ENCODE measurements at places on chromosomes 7 and 10.

DNA sequence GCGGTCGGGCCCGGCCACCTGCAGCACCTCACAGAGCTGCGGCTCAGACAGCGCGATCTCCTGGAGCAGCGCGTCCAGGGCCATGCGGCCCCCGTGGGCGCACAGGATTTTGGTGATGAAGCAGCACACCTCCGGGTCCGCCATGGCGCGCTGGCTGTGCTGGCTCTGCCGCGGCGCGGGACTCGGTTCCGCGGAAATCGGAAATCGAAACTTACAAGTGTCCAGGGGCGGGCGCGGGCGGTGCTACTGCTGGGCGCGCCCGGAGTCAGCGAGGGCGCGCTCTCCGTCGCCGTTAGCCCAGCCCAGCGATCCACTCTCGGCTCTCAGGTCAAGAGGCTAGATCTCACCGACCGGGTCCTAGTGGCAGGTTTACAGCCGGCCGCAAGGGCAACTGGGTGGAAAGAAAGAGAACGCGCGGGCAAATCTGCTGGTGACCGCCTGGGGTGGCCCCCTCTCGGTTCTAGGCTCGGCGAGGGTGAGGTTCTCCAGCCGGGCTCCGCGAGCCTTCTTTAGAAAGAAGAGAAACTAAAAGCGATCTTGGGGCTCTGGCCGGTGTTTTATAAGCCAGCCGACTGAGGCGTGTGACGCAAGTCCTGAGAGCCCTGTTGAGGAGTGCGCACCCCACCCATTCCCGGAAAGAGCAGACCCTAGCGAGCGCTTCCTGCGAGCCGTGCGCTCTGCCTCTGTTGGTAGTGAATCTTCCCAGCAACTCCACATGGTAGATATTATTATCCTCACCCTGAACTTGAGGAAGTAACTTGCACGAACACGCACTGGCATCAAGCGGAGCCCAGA lies at the start of gene ZC3HAV1:
TSS of gene ZC3HAV1 (minus strand) at position 533 of the 795 bp plus-strand sequence. CDS start at position 144, 389 bp downstream.
- peak; percentile 57 for DNase-seq

- DNase-seq, result no peak
Observed at GRCh38 chr7:816751-817671, 15.3 kb upstream of the SUN1 start.

DNA sequence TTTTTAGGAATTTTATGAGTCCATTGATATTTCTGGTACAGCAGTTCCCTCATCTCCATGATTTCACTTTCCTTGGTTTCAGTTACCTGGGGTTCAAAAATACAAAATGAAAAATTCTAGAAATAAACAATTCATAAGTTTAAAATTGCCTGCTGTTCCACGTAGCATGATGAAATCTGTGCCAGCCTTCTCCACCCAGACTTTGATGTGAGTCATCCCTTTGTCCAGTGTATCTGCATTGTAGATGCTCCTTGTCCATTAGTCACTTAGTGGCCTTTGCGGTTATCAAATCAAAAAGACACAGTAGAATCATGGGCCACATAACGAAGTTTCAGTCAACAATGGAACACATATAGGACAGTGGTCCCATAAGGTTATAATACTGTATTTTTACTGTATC lies 286.9 kb downstream of the PTEN start:
- DNase-seq, result no peak

DNA sequence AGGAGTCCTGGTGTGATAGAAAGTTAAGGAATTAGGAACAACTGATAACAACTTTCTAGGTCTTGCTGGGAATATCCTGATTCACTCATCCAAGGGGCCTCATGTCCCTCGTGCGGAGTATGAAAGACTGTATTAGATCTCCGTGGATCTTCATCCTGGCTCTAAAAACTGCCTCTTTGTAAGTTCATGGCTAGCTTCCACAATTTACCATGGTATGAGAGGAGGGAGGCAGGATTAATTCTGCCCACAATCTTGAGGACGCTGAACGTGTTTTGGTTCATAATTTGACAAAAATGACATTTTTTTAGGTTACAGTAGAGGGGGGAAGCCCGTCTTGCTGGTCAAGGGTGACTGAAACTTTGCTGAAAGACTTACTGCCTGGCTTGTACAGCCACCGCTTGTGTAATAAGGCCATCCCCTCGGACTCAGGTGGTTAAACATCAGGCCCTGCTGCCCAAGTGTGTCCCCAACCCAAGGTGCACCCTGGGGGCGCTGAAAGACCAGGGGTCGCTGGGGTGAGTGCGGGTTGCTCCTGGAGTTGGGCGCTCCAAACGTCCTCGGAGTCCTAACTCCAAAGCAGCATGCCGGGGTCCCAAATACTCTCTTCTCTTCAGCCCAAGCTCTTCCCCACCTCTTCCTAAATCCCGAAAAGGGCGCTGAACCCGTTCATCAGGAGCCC lies 733 bp downstream of the HIBADH start:
- DNase-seq, result no peak

DNA sequence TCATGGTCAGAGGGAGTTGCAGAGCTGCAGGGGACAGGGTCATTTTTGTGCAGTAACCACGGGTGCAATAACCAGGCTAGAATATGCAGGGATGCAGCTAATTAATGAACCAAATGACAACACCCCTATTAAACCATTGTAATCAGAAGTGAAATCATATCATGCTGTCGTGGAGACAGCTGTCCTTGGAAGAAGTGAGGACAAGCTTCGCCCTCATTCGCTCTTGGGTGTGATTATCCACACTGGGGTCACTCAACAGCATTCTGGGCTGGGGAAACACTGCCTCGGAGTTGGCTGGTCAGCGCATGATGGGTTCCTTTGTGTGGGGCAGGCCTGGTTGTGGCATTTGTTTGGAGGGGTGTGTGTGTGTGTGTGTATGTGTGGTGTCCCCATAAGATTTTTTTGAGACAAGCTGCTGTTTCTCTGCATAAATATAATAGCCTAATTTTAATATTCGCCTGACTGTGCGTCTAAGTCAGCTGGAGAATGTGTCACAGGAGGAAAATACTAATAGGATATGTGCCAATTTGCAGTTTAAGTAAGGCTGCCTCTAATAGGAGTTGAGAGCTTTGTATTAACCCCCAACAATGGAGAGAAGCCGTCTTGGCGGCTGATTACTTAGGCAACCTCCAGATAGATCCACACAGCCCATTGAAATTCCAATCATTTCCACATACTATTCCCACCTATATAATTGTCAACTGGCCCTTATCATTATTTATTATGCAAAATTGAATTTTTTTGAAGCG lies 149.4 kb downstream of the DNAJB6 start:
- DNase-seq, result no peak

- no peak for DNase-seq
Observed at GRCh38 chr10:79942261-79943185, 6.4 kb downstream of the SFTPD start.

- no peak for DNase-seq
Observed at GRCh38 chr10:61390851-61391250, 62.3 kb downstream of the TMEM26 start.

GRCh38 chr7:113083132-113083815 lies 3.4 kb downstream of the GPR85 start:
- DNase-seq, result no peak

DNA sequence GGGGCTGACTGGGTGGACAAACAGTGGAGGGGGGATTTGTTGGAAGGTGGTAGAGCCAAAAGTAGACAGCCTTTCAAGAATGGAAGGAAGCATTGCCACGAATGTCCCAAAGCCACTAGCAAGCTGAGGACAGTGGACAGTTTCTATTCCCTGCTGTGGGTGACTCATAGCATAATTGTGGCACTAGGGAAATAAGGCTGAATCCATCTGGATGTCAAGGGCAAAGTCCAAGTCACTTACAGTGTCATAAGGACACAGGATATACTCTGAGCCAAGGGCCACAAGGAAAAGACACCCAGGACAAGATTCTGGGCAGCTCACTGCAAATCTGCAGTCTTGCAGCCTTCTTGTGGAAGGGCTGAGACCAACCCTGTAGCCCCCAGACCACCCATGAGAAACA lies 79.7 kb downstream of the FRMPD2 start:
- no peak for DNase-seq

DNA sequence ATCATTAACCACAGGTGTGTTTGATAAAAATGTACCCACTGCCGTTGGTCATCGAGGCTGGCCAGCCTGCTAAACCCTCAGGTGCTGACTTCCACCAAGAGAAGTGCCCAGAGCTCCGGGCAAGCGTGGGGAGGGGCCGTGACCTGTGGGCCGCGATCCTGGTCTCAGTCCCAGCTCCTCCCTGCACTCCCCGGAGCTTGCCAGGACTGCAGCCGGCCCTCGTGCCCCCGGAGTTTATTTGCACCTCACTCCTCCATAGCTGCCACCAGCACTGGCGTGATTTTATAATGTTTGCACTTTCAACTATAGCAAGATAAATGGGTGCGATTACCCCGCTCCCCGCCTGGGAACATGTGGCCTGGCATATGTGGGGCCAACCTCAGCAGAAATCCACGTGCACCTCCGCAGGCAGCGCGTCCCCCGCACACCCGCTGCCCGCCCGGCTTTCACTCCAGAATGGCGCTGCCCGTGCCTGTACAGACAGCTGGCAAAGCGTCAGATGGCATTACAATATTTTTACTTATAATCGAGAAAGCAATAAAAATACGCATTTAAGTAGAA lies 30.8 kb downstream of the UNCX start:
- no peak for DNase-seq

DNA sequence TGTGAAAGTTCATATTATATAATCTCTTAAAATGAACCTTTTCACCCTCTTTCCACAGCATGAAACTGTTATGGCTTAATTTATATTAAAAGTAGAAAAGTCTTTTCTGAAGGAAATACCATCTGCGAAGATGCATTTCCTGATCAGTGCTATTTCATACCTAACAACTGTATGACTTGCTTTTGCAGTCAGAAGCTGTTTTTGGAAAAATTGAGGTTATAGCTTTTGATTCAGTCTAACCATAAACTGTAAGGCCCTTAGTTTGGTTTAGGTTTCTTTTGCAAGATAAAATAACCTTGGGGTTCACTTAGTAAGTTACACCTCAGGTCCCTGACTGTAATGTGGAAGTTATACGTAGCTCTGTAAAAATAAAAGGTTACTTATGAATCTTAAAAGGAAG lies 22.7 kb upstream of the PARP12 start:
- DNase-seq, result no peak

- no peak for DNase-seq
Observed at GRCh38 chr10:117743509-117743908, 201.0 kb downstream of the EMX2 start.

DNA sequence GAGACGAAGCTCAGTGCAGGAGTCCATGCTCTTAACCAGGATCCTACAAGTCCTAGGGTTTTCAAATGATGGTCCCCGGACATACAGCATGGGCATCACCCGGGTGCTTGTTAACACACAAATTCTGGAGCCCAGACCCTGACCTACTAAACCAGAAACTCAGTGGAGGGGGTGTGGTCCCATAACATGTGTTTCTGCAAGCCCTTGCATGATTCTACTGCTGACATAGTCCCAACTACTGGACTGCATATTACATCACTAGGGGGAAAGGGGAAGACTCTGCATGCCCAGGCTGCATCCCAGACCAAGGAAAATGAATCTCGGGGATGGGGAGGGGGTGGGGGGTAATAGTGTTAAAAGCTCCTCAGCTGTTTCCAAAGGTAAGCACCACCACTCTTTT lies 40.3 kb downstream of the GRB10 start:
- DNase-seq, result no peak

GRCh38 chr7:94394437-94395140 lies at the start of gene COL1A2:
COL1A2 (plus strand) TSS chr7:94394895; CDS start chr7:94395032, 137 bp downstream.
- no peak for DNase-seq

DNA sequence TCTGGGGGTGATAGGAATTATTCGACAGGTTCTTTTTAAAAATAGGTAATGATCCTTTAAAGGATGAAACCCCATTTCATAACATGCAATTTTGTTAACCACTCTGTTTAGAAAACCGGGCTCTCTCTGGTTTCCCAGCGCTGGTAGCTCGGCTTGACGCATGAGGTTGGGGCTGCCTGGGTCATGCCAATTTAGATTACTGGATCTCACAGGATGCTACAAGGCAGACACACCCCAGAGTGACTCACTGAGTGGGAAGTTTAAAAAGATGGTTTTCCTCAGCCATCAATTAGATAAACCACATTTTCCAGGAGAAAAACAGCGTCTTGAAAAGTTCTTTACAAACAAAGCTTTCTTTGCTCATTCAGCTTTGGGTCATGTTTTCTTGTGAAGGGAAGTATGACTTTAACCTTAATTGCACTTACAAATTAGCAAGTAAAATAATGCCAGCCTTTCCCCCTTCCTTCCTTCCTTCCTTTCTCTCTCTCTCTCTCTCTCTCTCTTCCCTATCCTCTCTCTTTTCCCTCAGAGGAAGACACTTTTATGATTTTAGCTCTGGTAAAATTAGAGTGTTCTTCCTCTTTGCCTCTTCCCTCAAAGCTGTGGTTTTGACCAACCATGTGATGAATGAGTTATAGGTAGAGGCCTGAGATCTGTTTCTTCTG lies 99.8 kb downstream of the EPDR1 start:
- DNase-seq, result no peak

- DNase-seq, result no peak
Observed at GRCh38 chr7:6416516-6417145, 31.1 kb downstream of the DAGLB start.

GRCh38 chr10:123904834-123905409 lies 13.3 kb upstream of the CPXM2 start:
- DNase-seq, result no peak

GRCh38 chr7:26369593-26369992 lies 77.9 kb downstream of the SNX10 start:
- DNase-seq, result no peak

DNA sequence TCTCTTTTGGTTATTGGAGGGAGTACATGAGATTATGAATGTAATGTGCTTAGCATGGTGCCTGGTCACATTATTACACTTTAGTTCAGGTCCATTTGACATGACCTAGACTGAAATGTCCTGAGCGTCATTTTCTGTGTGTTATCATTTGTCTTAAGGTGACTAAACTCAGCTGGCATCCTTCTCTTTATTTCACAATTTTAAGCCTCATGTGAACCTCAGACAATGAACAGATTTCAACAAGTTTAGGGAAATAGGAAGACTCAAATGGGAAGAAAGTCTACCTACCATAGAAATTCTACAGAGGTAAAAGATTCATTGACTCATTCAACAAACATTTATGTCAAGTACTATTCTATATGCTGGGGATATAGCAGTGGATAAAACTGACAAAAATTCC lies 70.2 kb upstream of the EXOC6 start:
- DNase-seq, result no peak

DNA sequence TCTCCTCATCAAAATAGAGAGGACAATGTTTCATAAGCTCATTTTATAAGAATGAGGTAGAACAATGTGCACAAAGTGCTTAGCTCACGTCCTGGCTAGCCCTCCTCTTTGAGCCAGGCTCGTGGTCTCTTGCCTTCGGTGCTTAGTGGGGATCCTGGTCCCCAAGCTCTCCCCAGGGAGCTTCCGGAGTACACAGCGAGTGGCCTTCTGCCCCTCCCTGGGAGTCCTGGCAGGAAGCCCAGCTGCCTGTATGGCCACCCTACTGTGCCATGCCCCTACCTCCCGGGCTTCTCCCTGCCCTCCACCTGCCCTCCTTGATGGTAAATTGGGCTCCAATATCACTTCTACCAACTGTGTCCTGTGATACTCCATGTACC lies 868 bp downstream of the MYO1G start:
- DNase-seq, result no peak
